Dorsolateral prefrontal cortex (tissue), 122 donors: ENCODE measurements at places on chromosomes 12 and 14.

DNA sequence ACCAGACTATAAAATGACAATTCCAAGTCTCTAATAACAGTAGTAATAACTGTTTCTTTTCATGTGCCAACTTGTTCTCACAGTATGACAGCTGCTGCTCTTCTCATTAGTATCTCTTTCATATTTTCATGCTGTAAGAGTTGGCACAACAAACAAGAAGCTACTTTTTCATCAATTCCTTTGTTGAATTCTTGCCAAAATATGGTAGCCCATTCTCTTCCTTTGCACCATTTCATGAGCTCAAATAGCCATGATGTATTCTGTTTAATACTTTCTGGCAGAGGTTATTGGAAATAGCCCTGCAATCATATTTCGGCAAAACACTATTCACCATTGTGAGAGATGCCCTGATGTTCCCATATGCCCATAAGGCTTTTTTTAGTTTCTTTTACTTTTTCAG is 1100.7 kb downstream of the TRHDE start:
- DNase-seq: no peak

GRCh38 chr14:96052541-96053247 is 13.5 kb downstream of the C14orf132 start:
- no peak for DNase-seq

DNA sequence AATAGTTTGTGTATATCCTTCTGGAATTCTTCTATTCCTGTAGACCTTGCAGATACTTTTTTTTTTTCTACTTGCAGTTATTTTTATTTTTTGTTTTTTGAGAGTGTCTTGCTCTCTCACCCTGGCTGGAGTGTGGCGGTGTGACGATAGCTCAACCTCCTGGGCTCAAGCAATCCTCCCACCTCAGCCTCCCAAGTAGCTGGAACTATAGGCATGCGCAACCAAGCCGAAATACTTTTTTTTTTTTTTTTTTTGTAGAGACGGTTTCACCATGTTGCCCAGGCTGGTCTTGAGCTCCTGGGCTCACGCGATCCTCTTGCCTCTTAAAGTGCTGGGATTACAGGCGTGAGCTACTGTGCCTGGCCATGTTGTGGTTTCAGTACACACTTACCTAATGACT is 10.0 kb downstream of the TULP3 start:
- no peak for DNase-seq

DNA sequence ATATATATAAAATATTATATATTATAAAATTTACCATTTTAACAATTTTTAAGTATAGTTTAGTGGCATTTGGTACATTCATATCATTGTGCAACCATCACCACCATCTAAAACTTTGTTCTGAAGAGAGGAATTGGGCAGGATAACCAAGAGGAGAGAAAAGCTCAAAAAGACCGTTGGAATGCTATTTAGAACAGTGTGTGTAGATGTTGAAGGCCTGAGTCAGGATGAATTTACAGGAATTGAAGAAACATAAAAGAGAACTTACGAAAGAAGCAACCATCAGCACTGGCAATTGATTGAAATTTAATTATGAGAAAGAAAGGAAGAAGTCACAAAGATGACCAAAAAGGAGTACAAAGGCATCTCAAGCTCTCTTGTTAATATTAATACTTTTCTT is 196.9 kb upstream of the PWP1 start:
- DNase-seq: no peak

GRCh38 chr14:90412058-90412457 is 15.2 kb downstream of the CALM1 start:
- DNase-seq: no peak

- no peak for DNase-seq
These were observed 12.3 kb upstream of the GLT1D1 start for GRCh38 chr12:128840862-128841468.

DNA sequence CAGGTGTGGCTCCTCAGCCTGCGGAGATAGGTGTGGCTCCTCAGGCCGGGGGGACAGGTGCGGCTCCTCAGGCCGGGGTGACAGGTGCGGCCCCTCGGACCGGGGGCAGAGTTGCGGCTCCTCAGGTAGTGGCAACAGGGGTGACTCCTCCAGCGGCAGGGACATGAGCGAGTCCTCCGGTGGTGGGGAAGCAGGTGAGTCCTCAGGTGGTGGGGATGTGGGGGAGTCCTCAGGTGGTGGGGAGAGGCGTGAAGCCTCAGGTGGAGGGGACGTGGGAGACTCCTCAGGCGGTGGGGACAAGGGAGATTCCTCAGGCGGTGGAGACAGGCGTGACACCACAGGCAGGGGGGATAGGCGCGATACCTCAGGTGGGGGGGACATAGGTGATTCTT is 9.2 kb downstream of the KMT2D start:
- DNase-seq: no peak

- DNase-seq: no peak
These were observed 56.5 kb downstream of the DAD1 start for GRCh38 chr14:22532345-22533056.

DNA sequence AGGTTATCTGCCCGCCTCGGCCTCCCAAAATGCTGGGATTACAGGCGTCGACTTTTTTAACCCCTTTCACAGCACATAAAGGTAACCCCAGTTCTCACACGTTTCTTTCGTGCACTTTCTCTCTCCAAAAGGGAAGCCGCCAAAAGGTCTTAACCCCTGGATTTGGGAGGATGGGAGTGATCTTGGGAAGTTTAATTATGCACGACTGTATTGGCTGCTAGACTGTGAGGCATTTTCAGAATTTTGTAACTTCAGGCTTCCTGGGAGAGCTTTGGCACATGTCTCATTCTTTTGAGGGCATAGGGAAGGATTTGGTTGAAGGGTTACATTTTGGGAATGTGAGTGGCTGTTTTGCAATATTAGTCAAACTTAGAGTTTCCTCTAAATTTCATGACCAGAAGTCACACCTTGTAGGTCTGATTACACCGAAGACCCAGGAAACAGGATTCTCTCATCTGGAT is 1.4 kb upstream of the SMARCC2 start:
- DNase-seq: no peak

DNA sequence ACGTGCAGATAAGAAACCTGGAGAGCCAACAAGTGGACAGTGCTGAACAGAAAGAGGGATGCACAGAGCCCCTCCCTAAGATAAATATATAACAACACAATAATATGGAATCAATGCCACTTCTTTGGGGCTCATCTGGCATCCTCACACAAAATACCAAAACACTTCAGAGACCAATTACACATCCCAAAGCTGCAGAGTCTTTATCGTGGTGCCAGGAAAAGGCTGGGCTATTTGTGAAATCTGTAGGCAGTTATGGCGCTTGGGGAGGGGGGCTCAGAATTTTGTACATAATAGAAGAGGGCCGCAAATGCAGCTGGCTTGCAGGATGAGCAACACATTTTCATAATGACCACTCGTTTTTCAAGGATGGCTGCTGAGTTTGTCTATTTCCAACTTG is 160.4 kb upstream of the NOS1 start:
- no peak for DNase-seq

GRCh38 chr12:89319122-89319521 is 33.2 kb downstream of the DUSP6 start:
- no peak for DNase-seq

- DNase-seq: no peak
These were observed 762 bp downstream of the PPP2R5E start for GRCh38 chr14:63542231-63542999.

- DNase-seq: no peak
These were observed 9.2 kb upstream of the KRT73 start for GRCh38 chr12:52627395-52628110.

DNA sequence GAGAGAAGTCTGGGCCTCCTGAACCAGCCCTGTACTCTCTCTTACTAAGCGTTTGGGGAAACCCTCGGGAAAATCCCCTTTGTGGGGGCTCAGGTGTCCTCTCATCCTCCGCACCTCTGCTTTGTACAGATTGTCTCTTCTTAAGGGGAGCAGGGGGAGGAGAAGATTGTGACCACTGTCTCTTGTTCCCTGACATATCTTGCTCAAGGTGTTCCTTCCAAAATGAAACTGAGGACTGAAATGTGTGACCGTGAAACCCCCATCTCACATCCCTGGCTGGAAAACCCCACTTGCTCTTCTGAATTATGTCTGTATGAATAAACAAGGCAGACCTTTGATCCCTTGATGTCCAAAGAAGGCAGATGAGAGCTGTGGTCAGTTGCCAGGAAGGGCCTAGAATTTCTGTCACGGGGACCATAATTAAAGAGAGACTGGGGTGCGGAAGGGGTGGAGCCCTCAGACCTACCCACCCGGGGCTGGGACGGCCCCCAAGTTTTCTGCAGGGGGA is 369.8 kb downstream of the AACS start:
- DNase-seq: no peak

GRCh38 chr12:65311260-65311659 is 32.8 kb downstream of the MSRB3 start:
- no peak for DNase-seq

DNA sequence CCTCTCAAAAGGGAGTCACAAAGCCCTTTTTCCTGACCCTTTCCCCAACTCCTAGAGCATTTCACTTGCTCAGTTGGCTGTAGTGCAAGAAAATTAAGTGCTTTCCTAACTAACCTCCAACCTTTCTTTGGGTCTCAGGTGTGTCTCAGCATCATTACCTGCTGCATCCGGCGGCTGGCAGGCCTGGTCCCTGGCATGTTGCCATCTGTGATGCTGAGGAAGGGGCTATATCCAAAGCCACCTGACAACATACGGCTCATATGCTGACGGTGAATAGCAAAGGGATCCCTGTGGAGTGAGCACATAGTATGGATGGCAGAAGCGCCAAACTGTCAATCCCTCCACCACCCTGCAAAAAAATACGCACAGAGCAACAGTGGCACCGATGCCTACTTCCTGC is 1.2 kb downstream of the MLF2 start:
- no peak for DNase-seq

DNA sequence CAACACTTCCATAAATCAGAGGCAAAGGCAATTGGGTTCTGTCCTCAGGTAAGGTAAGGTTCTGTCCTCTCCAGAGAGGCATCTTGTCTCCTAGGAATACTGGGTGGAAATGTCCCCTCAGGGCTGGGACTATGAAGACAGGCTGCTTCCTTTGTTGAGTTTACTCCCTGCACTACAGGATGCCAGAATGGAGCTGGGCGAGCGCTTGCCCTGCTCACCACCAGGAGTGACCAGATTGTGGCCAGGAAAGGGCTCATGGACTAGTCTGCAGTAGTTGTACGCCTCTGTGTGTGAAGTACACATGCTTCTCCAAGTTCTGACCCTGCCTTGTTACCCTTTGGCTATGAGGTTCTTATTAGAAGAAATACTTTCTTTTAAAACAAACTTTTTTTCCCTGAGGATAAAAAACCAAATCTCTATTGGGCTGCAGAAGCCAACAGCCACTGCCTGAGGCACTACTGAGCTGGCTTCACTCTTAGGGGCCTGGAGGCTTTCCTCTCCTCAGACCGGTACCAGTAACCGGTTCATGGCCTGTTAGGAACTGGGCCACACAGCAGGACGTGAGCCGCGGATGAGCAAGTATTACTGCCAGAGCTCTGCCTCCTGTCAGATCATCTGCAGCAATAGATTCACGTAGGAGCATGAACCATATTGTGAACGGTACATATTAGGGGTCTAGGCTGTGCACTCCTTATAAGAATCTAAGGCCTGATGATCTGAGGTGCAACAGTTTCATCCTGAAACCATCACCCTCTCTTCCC is 83.2 kb downstream of the DHRS2 start:
- no peak for DNase-seq

GRCh38 chr12:111756681-111757080 is 10.1 kb upstream of the ALDH2 start:
- DNase-seq: no peak

DNA sequence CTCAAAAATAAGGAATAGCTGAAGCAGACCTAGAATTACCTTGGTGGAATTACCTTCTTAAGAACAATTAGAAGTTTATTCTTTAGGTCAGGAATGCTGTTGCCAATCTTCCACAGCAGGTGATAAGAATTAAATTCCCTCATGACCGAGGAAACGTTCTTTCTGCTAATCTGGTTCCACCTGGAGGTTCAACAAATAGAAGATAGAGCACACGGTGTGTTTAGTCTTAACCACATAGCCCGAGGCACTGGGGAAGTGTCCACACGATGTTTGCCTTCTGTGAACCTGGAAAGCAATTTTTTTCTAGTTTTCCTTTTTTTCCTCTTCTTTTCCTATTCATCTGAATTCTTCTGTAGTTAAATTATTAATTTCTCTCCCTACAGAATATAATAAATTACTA is 906.9 kb downstream of the NRXN3 start:
- no peak for DNase-seq
